NCI-H1092 treated with DMSO at 0.1 percent for 48 hours (cell line): ENCODE measurements at places on chromosomes 2 and 18.

DNA sequence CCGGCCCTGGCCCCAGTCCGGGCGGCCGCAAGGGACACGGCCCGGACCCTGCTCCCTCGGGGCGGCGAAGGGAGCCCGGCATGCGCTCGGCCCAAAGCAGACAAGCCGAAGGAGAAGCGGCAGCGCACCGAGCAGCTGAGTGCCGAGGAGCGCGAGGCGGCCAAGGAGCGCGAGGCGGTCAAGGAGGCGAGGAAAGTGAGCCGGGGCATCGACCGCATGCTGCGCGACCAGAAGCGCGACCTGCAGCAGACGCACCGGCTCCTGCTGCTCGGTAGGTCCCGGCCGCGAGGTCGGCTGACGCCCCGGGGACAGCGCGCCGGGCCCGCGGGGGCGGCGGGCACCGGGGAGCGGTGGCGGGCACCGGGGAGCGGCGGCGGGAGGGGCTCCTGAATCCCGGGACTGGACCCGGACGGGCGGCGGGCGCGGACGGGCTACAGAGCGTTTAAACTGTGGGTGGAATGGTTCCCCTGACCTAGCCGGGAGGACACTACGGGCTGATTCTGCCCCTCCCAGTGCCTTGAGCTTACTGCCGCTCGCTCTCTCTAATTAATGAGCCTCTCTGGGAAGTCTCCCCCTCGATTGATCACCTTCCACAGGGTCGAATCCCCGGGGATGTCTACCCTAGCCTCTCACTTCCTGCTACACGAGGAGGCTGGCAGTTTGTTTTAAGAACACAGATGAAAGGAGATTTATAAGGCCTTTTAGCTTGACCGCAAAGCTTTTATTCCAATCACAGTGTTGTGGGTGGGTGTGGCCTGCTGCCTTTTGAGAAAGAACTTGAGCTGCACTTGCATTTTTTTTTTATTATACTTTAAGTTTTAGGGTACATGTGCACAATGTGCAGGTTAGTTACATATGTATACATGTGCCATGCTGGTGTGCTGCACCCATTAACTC is 853 bp downstream of the GNAL start:
- DNase-seq, result no peak

DNA sequence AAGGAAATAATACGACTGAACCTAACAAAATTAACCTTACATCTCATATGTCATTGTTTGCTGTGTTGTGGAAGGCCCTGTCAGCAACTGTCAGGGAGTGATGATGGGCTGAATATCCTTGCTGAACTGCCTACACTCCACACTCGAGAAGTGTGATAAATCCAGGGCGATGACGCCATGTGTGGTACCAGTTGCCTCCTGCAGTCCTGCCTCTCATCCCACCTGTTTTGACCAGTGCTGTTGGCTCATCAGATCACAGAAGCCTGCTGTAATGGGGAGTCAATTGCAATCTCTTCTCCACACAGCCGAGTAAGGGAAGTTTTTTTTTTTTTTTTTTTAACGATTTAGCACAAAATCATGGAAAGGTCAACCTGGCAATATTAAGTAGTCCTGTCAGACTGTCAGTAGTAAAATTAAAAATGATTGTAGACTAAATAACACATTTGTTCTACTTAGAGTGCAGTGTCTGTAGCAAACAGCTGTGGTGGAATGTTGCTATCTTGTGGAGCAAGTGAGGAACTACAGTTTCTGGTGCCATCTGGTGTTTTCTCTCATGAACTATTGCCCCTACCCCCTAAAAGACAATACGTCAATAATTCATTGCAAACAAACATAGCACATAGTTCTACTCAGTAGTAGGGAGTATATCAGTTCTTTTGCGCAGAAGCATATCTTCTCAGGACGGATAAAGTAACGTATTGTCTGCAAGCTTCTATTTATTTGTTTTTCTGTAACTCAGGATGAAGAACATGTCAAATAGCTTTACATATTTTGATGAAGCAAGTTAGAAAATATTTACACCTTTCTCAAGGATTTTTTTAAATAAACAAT is 347.6 kb downstream of the CTNNA2 start:
- DNase-seq, result no peak

DNA sequence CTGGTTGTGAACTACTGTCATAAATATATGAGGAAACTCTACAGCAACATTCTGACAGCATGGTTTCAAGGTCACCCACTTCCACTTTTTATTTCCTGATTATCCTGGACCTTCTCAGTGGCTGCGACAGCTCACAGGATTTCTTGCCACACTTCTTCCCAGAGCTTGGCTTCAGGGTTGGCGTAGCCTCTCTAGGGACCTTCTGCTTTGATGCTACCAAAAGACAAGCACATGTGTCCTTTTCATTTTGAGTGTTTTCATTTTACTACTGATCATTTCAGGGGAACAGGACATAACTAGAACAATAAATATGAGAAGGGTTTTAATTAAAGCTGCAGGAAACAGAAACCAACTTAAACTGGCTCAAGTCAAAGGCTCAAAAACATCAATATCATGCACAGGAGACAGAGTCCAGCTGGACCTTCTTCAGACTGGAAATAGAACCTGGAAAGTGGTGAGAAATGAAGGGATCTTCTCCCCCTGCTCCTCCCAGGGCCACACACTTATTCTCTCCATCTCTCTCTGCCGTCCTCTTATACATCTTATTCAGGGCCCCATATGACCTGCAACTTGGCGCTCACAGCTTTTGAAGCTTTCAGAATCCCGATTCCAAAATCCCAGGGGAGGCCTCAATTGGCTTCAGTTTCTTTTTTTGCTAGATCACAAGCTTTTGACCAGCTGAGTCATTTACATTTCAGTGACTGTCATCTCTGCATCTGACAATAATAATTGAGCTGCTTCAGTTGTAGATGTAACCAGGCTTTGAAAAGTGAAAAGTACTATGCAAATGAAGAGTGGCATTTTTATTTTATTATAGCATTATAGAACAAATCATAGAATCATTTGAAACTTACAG is 9.7 kb downstream of the VIT start:
- DNase-seq, result no peak

- DNase-seq, result no peak
These were observed 74.2 kb downstream of the LPIN1 start for GRCh38 chr2:11820650-11821049.

- DNase-seq, result no peak
These were observed 368.2 kb upstream of the FANCL start for GRCh38 chr2:58609326-58609725.

GRCh38 chr18:9048236-9048635 is 54.3 kb upstream of the NDUFV2 start:
- no peak for DNase-seq
